ENCODE measurements at places on chromosomes 7 and 10.

GRCh38 chr7:106365252-106366005, 80.6 kb upstream of the NAMPT start:
- no peak for DNase-seq

GRCh38 chr7:13610372-13610771, 379.1 kb downstream of the ETV1 start:
- DNase-seq, result no peak

GRCh38 chr10:68218786-68219185, 13.1 kb downstream of the ATOH7 start:
- DNase-seq, result no peak

DNA sequence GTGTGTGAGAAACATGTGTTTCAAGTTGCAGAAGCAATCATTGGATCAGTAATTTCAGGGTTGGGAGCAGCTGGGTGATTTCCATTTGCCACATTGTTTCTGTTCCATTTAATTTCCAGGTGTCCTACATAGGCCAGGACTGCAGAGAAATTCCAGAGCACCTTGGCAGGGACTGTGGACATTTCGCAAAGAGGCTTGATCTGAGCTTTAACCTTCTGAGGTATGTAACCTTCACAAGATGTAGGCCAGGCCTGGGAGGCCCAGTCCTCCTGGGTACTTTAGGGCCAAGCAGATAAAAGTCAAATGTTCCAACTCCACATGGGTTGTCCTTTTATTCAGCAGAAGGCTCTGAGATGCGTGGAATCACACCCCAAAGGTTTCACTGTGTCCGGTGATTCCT, 6.9 kb downstream of the LRMDA start:
- no peak for DNase-seq

DNA sequence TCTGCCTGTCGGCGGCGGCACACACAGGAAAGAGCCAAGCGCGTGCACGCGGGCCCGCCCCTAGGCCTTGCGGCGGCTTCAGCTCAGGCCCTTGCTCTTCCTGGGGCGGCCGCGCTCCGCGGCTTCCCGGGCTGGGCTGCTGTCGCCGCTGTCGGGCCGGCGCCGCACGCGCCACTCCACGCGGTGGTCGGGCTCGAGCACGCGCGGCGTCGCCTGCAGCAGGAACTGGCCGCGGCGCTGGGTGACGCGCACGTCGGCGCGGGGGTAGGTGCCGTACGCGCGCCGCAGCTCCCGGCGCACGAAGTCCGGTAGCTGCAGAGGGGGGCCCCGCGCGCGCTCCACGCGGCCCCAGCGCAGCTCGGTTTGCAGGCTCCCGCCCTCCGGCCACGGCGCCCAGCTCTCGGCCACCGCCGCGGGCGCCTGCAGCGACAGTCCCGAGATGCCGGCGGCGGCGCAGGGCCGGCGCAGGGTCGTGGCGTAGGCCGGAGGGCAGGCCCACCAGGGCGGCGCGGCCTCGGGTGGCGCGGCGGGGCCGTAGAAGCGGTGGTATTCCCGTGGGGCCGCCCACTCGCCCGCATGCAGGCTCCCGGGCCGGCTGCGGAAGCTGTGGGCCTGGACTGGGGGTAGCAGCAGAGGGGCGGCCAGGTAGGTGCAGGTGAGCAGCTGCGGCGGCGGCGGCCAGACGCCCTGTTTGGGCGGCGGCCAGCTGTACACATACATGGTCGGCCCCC, 804 bp downstream of the C10orf95 start:
- peak; percentile 85 for DNase-seq

- DNase-seq, result peak; percentile 47
Measured at GRCh38 chr7:74044366-74045350, 16.7 kb downstream of the ELN start.

GRCh38 chr10:32377458-32378259, 30.7 kb upstream of the EPC1 start:
- DNase-seq, result peak; percentile 31

- DNase-seq, result no peak
Measured at GRCh38 chr7:105011831-105012502, 2.0 kb upstream of the KMT2E start.

DNA sequence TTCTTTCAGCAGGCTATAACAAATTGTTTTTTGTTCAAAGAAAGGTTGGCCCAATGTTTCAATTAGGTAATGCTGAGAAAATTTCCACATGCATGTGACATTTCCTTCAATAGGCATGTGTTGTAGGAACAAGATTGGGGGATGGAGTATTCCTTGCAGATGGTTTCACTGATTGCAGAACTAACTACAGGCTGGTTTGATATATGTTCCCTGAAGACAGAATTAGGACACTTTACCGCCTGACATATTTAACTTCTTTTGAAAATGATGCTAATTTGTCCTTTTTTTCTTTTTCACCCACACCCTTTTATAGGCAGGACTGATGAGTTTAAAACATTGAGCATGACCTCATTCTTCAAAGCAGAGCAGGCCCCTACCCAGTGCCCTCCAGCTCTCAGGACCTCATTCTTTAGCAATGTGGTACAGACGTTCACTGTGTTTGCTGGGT, 163.3 kb downstream of the CPED1 start:
- DNase-seq, result no peak

Measured in SK-N-DZ (cell line).